Frontal cortex (tissue), 4 donors: ENCODE measurements at places on chromosomes 16 and 17. TPM values are rescaled to one million over a fixed set of nuclear protein-coding genes. Genes with fewer than 3 reads are reported as not detected.

- DNase-seq, result no peak
Measured at GRCh38 chr17:74516561-74517328, 14.5 kb downstream of the CD300LB start.

PDXDC1 gene
- 58.3 TPM for total RNA-seq

LAT gene
- total RNA-seq, result 0.41 TPM

DNA sequence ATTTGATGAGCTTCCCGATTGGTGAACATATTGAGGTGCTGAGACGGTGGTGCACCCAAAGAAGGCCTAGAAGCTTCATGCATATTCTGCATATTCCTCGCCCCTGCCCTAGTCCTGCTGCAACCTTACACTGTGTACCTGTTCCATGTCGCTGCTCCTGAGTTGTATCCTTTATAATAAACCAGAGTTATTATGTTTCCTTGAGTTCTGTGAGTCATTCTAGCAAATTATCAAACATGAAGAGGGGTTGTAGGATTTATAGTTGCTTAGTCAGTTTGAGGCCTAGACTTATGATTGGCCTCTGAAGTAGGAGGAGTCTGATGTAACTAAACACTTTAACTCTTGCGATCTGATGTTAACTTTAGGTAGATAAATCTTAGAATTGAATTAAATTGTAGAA, 436.8 kb downstream of the CA10 start:
- no peak for DNase-seq

DNA sequence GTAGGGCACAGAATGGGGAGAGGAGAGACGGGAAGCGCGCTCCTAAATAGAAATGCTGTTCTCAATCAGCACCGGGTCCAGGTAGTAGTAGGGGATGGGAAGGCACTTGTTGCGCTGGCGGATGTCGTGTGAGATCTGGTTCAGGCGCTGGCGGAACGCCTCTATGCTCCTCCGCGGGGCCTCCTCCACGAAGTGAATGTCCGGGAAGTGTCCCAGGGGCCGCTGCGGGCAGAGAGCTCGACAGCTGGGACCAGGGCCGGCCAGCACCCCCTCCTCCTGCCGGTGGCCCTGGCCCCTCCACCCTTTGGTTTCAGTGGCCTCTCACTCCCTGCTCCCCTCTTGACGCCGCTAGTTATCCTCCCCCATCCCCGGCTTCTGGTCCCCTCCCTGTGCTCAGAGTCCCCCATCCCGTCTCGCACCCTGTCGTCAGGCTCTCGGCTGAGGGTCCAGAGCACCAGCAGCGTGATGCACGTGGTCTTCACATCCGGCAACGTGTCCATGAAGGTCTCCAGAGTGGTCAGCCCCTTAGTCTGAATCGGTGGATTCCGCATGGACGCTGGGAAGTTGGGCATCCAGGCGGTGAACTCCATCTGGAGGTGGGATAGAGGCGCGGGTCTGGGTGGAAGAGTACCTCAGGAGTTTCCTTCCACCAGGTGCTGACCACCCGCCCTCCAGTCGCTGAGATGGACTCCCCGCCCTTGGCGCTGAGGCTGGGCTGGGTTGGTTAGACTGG, 14.6 kb downstream of the ALOX12B start:
- no peak for DNase-seq

DNA sequence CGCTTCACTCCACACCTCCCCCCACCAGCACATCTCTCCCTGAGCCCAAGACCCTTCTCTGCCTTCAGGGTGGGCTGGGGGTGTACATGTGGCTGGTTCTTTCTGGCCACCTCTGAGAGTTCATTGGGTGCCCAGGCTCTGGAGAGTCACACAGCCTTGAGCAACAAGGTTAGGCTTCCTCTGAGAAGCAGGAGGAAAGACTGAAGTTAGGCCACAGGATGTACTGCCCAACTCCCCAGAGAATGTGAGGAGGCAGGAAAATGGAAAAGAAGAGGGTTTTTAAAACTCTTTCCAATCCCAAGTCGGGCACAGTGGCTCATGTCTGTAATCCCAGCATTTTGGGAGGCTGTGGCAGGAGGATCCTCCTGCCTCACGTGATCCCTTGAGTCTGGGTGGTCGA, 7.3 kb downstream of the PCGF2 start:
- no peak for DNase-seq

DNAH9 gene
- total RNA-seq, result 0.82 TPM

GLIS2 gene
- 8.6 TPM for total RNA-seq

LITAFD gene
- total RNA-seq, result not detected

KRT33A gene
- not detected for total RNA-seq

C17orf78 gene
- total RNA-seq, result not detected

SCNN1B gene
- total RNA-seq, result not detected

USH1G gene
- 0.41 TPM for total RNA-seq

DNA sequence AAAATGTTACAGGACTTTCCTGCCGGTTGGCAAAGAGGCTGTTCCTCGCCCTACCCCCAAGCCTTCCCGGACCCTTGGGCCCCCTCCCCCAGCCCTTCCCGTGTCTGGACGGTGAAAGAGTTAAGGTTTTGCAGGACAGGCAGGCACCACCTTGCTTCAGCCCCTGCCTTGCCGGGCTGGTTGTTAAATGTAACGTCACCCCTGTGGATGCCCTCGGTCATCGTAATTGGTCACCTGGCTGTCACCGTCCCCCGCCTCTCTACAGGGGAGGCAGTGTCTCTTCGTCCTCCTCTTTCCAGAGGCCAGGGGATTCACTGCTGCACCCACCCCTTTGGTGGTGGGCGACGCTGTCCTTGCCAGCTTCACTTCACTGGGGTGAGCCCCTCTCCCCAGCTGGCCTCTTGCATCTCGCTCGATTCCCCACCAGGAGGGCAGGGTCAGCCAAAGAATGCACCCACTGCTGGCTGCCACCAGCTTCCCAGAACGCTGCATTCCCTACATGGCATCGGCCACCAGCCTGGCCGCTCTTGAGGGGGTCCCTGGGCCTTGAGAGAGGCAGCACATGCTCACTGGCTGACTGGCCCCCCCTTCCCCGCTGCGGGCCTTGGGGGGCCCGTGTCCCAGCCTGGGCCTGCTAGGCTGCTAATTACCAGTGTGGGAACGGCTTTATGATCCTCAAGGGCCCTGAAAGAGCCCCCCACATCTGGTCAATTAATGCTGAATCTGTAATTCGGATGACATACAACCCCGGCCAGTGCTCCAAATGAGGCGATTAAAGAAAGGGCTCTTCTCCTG, 25.2 kb upstream of the GSE1 start:
- DNase-seq, result no peak

DNA sequence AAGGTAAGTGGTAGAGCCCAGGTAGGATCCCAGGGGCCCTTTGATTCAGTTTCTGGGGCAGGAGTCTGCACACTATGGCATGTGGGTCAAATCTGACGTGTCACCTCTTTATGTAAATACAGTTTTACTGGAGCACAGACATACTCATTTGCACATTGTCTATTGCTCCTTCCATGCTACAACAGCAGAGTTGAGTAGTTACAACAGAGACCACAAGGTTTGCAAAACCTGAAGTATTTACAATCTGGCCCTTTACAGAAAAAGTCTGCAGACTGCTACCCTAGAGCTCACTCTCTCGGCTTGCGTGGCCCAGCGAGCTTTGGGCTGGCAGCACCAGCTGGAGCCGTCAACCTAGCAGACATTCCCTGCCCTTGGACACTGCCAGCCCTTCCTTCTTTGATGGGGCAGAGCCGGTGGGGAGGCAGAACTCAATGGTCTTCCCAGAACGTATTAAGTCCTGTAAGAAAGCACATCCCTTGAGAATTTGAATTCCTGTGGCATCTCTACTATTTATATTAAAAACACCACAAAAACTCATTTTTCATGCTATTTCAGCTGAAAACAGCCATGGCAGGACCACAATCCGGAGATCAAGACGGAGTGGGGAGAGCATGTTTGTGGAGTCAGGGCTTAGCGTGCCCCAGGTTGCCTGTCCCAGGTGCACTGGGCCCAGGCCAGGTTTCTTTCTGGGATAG, 133.1 kb upstream of the NUDT7 start:
- no peak for DNase-seq

DNA sequence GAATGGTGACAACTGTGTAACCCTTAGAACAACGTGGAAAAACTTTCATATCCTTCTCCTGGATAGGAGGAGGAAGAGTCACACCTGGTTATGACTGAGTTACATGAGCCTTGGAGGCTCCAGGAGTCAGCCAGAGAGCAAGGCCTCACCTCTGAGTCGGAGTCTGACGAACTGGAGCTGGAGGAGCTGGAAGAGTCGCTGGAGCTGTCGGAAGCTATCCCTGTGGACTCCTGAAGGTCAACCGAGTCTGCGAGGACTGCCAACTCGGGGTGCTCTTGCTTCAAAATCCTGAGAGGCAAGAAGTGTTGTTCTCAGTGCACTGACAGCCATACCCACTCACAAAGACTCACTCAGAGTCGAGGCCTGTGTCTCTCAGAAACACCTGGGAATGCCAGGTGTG, 6.2 kb downstream of the JMJD6 start:
- DNase-seq, result no peak
